ENCODE measurements at places on chromosomes 4 and X.

DNA sequence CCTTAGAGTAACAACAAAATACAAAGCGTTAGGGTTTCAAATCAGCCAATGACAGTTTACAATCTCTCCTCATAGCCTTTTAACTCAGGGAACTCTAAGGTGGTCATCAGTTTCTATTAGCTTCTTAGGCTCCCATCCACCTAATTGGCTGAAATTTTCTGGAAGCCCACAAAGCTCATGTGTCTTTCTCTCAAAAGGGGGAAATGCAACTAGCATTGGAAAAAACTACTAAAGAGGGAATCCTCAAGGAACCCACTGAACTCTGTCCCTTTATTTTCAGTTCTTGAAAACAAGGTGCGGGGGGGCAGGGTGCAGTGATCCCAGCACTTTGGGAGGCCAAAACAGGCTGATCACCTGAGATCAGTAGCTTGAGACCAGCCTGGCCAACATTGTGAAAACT is 56.4 kb downstream of the PDGFC start:
- no peak for DNase-seq

GRCh38 chr4:152778656-152779512 is 646 bp downstream of the TIGD4 start:
- DNase-seq = peak; percentile 30

GRCh38 chr4:75429208-75429607 is 85.0 kb downstream of the RCHY1 start:
- no peak for DNase-seq

- no peak for DNase-seq
Measured at GRCh38 chr4:139978692-139979091, 175.3 kb downstream of the MAML3 start.

GRCh38 chr4:20433097-20433705 is 181.5 kb downstream of the SLIT2 start:
- DNase-seq = peak; percentile 7

DNA sequence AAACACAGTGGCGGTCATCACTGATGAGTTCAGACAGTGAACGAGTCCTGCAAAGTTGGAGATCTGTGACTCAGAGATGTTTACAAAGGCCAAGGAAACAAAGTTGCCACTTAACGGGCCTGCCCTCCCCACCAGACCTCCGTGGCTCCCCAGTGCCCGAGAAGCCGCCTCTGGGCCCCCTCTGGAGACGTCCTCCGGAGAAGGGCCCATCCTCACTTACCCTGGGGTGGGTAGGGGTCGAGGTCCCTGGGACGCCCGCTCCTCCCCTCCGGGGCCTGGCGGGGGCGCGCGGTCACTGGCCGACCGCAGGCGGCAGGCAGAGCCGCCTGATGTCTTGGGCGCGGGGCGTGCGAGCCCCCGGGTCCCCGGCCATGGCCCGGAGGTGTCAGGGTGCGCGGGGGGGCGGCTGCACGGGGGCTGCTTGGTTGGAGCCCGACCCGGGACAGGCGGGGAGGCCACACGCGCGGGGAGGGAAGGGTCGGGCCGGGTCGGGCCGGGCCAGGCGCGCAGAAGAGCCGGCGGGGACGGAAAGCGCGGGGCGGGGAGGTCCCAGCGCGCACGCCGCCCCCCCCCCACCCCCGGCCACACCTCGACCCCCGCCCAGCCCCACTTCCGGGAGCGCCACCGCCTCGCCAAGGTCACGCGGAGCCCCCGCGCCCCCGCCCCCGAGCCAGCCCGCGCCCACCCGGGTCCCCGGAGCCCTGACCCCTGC is 529 bp downstream of the DHRSX start:
- DNase-seq = peak; percentile 40

- DNase-seq = no peak
Measured at GRCh38 chr4:62510228-62510627, 1310.1 kb downstream of the ADGRL3 start.

- peak; percentile 31 for DNase-seq
Measured at GRCh38 chrX:103533511-103534216, 14.4 kb upstream of the RAB40A start.

GRCh38 chrX:16586377-16587112 is 63.4 kb upstream of the S100G start:
- no peak for DNase-seq

GRCh38 chr4:88244816-88245579 is 39.4 kb downstream of the PPM1K start:
- no peak for DNase-seq

GRCh38 chrX:28998609-28999135 is 411.4 kb downstream of the IL1RAPL1 start:
- no peak for DNase-seq

- no peak for DNase-seq
Measured at GRCh38 chrX:47129899-47130358, 14.6 kb downstream of the NDUFB11 start.

DNA sequence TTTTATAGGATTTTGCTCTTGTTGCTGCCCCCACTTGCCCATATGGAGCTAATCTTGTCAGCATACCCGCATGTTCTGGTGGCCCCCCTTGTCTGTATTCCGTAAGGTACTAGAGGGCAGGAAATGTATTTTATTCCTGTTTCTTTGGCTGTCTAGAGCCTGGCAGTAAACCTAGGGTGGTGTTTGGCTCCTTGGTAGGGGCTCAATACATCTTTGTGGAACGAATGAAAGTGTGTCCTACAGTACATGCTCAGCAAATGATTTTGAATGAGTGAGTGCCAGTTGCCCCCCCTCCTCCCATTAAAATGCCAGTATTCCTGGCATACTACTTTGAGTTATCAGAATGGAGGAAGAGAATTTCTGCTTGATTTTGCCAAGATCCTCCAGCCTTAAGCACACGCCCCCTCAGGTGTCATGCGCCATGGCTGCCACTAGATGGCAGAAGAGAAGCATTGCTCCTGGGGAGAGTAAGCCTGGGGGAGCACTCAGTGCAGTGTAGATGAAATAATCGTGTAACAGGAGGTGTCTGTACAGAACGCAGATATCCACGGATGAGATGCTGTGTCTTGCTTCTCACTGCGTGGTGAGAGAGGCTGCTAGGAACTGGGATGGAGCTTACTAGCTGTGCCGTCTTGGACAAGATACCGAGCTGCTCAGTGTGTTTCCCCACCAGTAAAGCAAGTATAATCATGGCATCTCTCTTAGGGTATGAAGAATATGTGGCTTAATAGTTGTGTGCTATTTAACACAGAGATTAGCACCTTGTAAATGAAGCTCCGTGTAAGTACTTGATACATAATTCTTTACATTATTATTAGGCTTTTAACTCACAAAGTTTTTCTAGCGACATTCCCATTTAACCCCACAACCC is 17.2 kb upstream of the RNF212 start:
- DNase-seq = peak; percentile 65

DNA sequence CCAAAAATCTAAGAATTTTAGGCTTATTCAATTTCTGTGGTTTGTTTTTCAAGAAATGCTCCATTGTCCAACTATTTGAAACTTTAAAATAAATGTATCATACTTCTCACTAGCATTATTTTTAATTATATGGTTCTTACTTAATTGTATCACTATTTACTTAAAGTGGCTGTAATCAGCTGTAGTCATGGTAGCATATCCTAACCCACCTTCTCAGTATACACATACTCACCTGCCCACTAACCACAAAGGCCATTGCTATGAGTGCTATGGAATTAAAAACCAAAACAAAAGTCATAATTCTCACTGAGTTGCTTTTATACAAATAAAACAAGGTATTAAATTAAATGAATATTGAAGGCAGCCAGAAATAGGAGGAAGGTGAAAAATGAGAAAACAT is 5.0 kb downstream of the FBXO8 start:
- DNase-seq = no peak

DNA sequence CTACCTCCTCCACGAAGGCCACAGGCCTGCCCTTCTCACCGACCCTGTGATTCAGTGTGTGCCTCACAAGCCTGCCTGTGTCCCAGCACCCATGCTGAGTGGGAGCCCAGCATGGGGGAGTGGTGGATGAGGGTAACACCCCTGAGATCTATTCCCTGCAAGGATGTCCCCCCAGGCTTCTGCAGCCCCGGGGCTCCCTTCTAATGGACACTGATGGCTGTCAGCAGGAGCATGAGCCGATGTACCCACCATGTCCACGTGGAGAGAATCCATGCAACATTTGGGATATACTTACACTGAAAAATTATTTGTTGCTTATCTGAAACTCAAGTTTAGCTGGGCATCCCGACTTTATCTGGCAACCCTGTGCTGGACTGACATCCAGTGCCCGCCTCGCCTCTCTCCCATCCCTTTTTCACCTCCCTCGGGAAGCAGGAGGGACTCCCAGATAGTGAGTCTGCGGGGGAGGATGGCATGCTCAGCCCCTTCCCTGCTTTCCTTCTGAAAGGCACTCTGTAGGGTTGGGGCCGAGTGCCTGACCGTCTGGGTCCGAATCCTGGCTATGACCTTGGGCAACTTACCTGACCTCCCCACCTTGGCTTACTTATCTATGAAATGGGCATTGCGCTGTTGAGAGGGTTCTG is 46.9 kb upstream of the SORCS2 start:
- DNase-seq = no peak

- DNase-seq = no peak
Measured at GRCh38 chr4:158870626-158871334, 102.0 kb downstream of the FNIP2 start.

DNA sequence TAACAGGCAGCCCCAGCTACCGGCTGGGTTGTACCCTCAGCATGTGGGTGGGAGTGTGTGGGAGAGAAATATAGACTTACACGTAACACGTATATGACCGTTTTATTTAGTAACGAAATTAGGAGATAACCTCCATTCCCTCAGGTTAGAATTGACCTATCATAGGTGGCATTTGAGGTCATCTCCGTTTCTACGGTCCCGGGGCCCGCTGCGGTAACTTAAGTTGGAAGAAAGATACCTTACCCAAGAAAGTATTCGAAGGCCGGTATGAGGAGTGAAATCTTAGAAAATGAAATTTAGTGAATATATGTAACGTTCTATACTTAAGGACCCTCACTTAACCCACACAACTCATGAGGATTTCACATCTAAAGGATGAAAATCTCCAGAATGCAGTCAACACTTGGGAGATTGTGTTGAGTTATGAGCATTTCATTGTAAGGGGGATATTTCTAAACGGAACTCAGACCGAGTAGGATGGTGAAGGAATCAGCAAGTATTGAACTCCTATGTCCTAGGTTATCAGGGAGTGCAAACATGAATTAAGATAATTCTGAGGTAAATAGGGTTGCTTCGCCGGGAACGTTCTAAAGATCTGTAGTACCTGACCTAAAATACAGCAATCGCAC is 891 bp downstream of the CISD2 start:
- DNase-seq = no peak

- no peak for DNase-seq
Measured at GRCh38 chr4:109003964-109004363, 241.1 kb upstream of the ETNPPL start.

GRCh38 chr4:189767941-189768340 is 172.7 kb upstream of the FRG1 start:
- no peak for DNase-seq

- no peak for DNase-seq
Measured at GRCh38 chr4:99264927-99265326, 25.9 kb downstream of the ADH1A start.

GRCh38 chr4:78529569-78530209 is 21.9 kb upstream of the ANXA3 start:
- peak; percentile 33 for DNase-seq

- DNase-seq = no peak
Measured at GRCh38 chr4:92060333-92060732, 243.4 kb upstream of the GRID2 start.

DNA sequence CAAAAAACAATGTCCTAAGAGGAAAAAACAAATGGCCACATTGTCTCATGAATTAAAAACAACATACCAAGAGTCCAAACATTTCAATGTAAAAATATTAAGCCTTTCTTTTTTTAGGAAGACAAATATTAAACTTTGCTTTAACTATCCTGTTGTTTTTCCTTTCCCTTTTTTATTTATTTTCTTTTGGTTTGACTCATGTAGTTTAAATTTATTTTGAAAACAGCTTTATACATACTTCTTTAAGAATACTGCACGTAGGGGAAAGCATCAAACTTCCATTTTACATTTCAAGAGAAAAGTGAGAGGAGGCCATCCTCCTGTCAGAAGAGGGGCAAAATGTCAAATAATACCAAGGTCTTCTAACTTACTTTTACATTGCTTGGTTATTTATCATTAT is 8.7 kb downstream of the GAB1 start:
- no peak for DNase-seq

GRCh38 chr4:168725930-168726329 is 229.1 kb downstream of the PALLD start:
- DNase-seq = no peak

DNA sequence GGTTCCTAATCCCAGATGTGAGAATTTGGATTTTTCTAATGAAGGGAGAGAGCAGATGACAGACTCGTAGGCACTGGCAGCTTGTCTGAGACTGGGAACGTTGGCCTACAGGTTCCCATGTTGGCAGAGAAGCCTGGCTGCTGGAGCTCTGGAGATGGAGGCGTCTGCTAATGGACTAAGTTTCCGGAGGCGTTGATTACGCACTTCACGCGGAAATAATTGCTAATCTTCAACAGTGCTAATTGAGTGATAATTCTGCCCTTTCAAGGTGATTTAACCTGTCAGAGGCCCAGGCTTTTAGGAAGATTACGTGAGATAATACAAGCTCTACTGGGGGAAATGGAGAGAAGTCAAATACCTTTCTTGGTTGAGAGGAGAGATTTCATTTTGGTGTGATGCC is 77.4 kb downstream of the PSAPL1 start:
- no peak for DNase-seq

- no peak for DNase-seq
Measured at GRCh38 chr4:154344686-154345085, 146.9 kb downstream of the DCHS2 start.

Data from LoVo (cell line).